Sciatic nerve (tissue), 2 donors: ENCODE measurements at places on chromosomes 16 and 17. TPM values are rescaled to one million over a fixed set of nuclear protein-coding genes. Genes with fewer than 3 reads are reported as not detected.

DNA sequence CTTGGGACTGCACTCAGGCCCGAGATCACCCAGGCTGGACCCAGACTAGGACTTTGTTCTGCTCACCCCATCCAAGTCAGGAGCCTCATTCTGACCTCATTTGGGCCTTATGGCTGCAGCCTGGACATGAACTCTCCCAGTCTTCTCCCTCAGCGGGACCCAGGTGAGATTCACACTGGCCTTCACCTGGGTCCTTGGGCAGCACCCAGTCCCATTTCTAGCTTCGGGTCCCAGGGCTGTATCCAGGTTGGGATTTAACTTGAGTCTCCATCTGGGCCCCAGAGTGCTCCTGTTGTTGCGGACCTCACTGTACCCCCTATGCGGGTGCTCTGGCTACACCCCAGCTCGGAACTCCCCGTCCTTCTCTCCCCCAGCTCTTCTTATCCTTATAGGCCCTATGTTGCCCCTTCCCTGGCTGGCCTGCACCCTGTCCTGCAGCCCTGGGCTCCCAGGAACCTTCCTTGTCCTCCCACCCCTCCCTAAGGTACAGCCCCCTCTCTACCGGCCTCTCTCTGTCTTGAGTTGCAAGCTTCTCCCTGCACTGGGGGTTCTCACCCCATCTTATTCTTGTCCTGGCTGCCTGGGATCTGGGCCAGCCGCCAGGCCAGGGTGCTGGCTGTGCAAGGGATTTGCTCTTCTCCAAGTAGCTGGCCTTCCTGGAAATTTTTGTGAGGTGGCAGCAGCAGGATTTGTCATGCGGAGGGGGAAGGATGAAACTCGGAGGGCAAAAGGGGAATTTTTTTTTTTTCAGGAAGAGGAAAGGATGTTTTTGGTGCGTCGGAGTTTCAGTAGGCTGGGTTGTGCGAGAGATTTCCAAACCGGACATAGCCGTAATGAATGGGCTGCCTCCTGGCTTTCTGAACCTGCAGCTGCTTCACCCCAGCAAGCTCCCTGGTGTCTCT is 904 bp downstream of the MAP2K3 start:
- DNase-seq, result no peak

GRCh38 chr16:80350061-80350460 is 190.7 kb upstream of the DYNLRB2 start:
- DNase-seq, result no peak

- no peak for DNase-seq
Measured at GRCh38 chr17:74526681-74527080, 4.6 kb downstream of the CD300LB start.

GRCh38 chr17:28471531-28472342 is 1.7 kb upstream of the SLC13A2 start:
- DNase-seq, result peak; percentile 14

- no peak for DNase-seq
Measured at GRCh38 chr16:71880176-71880575, 3.8 kb downstream of the ZNF821 start.

DNA sequence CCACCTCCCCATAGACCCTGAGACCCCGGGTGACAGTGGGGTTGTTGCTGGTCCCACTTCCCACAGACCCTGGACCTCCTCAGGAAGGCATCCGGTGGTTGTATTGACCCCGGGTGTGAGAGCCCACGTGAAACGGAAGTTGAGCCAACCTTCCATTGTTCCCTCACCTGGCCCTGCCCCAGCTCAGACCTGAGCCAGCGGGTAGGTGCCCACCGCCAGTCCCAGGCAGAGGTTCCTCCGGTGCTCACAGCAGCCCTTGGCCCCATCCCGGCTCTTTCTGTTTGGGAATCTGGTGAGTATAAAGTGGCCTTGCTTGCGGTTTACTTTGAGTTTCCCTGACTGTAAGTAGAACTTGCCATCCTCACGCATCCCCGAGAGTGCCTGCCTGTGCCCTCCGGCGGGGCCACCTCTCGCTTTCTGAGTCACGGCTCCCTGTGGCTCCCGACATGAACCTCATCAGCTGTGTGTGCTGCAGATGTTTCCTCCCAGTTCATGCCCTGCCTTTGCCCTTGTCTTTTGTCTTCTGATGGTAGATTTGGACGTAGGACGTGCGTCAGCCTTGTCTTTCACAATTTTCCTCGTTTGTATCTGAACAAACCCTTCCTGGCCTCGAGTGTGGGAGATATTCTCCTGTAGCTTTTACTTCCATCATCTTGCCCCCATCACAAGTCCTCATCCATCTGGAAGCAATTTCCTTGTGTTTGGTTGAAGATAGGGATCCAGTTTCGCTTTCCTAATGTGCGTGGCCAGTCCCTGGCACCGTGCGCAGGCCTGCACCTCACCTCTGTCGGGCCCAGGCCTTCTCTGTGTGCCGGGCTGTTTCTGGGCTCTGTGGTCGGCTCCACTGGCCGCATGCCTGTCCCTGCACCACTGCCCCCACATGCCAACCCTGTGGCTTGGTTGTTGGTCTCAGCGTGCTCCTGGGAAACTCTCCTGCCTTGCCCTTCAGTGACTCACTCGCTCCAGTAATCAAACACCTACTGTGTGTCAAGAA is 76.0 kb downstream of the METRNL start:
- peak; percentile 68 for DNase-seq

GRCh38 chr17:2391597-2392251 is 9.1 kb downstream of the MNT start:
- no peak for DNase-seq

DNA sequence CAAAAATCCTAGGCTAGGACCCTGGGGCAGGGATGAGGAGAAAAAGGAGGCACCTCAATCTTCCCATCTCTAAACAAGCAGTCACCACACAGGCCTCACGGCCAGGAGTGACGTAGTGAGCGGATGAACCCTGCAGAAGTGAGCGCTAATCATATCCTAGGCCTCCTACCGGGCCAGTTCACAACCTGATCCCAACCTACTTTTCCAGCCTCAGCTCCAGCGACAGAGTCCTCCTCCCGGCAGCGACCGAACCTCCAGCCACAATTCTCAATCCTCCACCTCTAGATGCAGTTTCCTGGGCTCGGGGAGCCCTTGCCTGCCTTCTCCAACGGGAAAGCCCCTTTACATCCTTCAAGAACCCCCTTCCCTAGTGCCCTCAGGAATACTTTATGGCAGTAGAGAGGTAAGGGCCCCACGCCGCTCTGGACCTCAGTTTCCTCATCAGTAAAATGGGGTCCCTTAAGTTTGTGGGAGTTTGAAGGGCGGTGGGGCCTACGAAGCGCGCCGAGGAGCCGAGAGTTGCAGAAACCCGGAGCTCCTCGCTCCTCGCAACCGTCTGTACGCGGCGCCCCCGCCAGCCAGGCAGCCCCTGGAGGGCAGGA is 1.4 kb downstream of the ZNF668 start:
- no peak for DNase-seq

The TPSG1 gene
- total RNA-seq, result 0.45 TPM

GRCh38 chr17:59846394-59847165 is 46.2 kb downstream of the TUBD1 start:
- peak; percentile 74 for DNase-seq

- DNase-seq, result peak; percentile 51
Measured at GRCh38 chr17:80937462-80938381, 53.9 kb upstream of the CHMP6 start.

DNA sequence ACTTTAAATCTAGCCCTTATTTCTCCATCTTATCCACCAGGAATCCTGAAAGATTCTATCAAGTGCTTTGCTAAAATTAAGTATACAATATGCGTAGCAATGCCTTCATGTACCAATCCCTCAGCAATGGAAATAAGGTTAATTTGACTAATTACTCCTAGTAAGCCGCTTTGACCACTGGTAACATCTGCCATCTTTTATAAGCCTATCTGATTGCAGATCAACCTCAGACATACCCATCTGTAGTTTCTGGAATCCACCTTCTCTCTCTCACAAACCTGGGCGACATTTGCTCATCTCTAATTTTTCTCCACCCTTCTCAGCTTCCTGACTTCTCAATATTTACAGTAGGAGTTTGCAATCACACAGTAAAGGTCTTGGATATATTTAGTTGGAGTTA is 138.8 kb upstream of the CRHR1 start:
- DNase-seq, result no peak

The CANT1 gene
- 28.9 TPM for total RNA-seq

DNA sequence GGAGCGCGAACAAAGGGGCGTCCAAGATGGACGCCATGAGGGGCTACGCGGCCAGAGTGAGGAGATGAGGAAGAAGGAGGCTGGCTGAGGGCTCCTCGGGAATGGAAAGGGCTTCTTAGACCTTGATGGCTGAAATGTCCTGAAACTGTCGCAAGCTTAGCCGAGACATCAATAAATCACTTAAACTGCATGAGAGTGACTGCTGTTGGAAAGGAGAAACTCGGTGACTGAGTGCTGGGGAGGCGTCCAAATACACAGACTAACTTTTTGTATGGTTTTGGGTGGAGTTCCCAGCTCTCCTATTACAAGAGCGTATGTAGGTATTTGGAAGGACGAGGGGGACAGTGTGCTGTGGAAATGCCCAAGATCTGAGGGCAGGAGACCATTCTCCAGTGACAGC is 1.4 kb upstream of the GEMIN4 start:
- DNase-seq, result no peak

The SLC5A10 gene
- not detected for total RNA-seq

DNA sequence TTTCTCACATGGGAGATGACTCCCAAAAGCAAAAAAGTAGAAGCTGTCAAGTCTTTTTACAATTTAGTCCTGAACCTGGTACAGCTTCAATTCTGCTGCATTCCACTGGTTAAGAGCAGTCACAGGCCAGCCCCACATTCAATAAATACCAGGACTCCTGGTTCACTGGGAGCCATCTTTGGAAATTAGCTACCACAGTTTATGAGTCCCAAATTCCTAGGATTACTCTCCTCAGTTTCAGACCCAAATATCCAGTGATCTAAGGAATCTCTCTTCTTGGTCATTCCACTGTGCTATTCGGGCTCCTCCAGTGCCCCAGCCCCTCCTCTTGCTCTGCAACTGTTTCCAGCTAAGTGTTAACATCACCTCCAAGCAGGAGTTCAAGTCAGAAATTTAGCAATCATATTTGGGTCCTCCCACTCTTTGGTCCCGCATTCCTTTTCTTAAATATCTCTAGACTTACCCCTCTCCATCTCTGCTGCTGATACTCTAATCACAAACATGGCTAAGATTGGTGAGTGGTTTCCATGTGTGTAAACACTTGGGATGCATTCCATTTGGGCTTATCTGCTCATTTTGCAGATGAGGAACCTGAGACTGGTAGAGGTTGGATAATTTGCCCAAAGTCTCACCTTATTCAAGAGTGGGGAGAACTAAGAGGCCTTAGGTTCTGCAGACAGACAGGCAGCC is 9.6 kb upstream of the WIPF2 start:
- no peak for DNase-seq

DNA sequence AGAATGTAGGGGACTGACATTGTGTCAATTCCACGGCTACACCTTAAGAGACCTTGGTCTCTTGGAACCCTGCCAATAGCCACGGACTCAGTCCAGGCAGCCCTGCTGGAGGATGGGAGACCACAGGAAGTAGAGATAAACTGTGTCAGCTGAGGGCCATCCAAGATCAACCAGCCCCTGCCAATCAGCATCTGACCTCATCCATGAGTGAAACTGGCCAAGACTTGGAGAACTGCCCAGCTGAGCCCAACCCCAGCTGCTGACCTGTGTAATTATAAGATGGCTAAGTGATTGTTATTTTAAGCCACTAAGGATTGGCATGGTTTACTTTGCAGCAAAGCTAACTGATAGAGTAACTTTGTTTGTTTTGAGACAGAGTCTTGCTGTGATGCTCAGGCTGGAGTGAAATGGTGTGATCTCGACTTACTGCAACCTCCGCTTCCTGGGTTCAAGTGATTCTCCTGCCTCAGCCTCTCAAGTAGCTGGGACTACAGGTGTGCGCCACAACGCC is 13.3 kb upstream of the YWHAE start:
- no peak for DNase-seq

The OMG gene
- 0.94 TPM for total RNA-seq

DNA sequence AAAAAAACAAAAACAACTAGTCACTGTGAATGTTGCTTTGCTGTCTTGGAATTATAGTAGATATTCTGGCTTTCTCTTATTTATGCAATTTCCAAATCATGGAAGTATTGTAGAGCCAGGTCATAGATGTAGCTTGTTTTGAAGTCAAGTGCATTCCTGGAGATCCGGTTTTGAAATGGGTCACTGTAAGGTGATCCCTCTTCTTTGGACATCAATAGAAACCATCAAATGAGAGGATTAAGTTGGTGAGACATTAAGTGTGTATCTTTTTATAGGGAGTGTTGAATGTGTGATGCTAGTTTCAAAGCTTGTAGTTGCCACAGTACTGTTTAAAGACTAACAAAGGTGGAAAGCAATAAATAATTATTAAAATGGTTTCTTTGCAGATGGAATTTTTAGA is 4.5 kb downstream of the PRKAR1A start:
- DNase-seq, result no peak

DNA sequence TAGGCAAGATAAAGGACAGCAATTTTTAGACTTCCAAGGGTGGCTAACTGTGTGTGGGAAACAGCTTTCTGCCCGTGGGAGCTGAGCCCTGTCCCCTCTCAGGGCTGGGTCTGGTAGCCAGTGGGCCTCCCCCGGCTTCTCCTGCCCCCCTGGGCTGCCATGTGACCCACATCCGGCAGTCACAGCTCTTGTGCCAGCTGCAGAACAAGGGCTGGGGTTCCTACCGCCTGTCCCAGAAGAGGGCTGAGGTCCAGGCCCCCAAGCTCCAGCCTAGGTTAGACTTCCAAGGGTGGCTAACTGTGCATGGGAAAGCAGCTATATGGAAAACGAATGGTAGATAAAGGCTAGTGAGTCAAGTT is 6.1 kb downstream of the GAST start:
- no peak for DNase-seq

DNA sequence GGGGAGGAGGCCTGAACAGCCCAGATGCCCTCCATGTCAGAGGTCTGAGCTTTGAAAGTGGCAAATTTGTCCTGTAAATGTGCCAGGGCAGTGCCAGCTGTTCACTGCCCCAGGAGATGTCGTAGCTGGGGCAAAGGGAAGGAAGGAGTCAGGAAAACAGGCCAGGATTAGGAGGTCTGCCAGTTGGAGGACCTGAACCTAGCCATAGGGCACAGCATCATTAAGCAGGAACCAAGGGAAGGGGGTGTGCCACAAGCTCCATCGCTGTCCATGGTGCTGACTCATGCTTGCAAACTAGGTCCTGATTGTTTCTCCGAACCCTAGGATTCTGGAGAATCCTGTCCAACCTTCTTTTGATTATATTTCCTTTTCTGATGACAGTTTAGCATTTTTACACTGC is 124.2 kb downstream of the TMEM132E start:
- no peak for DNase-seq

DNA sequence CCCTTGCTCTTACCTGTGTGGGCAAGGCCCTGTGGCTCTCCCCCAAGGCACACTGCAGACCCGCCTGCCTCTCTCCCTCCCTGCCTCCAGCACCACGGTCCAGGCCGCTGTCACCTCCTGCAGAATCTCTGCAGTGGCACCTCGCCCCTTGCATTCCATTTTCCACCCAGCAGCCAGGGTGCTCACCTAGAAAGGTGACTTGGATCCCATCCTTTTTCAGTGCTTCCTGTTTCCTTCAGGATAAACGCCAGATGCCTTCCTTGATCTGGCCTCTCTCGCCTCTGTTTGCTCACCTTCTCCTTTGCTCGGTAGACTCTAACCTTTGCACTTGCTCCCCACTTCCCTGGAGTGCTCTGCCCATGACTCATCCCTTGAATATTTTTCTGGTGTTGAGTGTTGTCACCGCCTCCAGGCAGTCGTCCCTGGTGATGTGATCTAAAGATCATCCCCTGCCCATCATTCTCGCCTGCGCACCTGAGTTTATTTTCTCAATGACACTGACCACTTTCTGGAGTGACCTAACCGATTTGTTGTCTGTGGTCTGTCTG is 79.2 kb upstream of the LGALS9 start:
- DNase-seq, result no peak

GRCh38 chr16:1763521-1764511 is 7.5 kb downstream of the NME3 start:
- no peak for DNase-seq

GRCh38 chr17:82920150-82920549 is 80.3 kb upstream of the ZNF750 start:
- DNase-seq, result no peak
